Prostate gland (tissue), 2 donors: ENCODE measurements at places on chromosomes 6 and 20.

DNA sequence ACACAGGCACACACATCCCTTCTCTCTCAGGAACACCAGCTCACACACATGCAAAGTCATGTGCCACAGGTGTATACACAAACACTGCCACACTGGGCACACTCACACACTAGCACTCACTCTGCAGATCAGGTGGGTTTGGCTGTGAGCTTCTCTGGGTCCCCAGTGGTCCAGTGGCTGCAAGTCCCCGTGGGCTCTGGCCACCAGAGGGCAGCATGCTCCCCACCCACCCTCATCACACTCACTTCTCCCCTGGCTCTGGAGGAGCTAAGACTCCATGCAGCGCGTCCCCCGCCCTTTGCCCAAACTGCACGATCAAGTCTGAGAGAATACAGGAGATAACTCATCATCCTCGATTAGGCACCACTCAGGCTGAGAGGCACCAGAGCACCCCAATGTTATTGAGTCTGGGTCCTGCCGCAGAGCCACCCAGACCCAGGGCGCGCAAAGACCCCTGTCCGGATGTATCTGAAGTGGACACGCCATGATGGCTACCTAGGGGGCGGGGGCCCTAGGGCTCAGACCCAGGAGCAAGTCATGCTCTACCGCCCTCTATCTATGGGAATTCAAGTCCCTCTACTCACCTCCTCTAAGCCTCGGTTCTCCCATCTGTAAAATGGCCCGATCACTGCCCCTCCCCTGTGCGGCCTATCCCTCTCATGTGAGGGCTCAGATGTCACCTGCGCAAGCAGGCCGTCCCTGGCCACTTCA lies 90.5 kb downstream of the GRM4 start:
- DNase-seq, result peak; percentile 39

GRCh38 chr6:125853756-125854155 lies 63.0 kb downstream of the NCOA7 start:
- no peak for DNase-seq

DNA sequence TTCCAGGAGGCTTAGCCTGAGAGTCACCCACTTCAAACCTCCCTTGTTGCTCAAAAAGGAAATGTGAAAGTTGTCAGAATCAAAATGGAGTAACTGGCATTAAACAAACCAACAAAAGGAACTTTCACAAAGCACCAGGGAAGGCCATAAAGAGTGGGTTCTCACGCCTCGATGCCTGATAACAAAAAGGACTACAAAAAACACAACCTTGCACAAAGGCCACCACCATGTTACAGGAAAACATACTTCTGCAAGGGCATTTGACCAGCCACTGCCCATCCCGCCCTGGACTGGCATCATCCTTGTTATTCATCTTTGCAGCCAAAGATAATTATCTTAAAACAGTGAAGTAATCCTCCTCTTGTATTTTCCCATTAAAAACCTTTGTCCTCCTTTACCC lies 34.8 kb downstream of the RNASET2 start:
- no peak for DNase-seq

DNA sequence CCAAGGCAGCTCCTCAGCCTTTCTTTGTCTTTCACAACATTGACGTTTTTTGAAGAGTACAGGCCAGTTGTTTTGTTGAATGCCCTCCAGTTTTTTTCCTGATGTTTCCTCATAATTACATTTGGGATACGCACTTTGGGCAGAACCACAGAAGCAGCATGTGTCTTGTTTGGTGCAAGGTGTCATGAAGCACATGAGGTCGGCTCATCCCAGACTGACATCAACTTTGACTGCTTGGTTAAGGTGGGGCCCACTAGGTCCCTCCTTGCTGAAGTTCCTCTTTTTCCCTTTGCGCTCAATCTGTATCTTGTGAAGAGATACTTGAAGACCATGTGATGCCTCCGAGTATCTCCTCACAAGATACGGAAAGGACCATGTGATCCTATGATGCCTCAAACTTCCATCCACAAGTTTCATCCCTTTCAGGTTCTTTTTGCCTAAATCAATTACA lies 10.5 kb downstream of the SNAI1 start:
- DNase-seq, result no peak

DNA sequence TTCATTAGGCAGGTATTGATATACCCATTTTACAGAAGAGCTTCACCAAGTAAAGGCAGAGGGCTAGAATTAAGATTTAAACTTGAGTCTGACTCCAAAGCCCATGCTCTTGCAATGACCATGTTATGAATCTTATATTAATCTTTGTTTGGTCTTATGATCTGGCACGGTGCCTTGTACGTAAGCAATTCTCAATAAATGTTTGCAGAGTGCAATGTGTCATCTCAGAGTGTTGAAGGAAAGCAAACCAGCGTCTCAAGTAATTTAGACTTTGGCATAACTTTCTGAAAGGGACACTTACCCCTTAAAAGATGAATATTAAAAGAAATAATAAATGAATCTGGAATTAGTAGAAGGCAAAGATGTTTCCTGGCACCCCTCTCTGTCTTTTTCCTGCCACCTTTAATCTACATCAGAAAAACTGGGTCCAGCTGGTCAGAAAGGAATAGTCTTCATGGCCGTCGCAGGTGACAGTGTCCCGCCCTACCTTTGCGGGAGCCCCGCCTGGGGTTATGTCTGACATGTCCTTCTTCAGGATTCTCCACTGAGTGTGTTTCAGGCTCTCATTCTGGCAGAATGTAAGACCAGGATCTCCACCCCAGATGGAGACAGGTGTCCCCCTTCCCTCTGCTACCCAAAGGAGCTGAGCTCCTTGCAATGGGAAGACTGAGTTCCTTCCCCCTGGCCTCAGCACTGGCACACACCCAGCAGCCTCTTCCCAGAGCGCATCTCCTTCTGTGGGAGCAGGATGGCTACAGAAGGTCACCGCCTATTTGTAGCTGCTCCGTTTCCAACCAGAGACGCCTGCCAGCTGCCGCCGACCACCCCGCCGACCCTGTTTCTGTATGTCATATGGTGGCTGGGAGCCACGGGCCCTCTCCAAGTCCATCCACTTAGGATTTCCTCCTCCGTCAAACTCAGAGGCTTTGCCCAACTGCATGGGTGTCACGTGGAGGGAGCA lies 266.3 kb upstream of the ECI2 start:
- DNase-seq, result no peak

DNA sequence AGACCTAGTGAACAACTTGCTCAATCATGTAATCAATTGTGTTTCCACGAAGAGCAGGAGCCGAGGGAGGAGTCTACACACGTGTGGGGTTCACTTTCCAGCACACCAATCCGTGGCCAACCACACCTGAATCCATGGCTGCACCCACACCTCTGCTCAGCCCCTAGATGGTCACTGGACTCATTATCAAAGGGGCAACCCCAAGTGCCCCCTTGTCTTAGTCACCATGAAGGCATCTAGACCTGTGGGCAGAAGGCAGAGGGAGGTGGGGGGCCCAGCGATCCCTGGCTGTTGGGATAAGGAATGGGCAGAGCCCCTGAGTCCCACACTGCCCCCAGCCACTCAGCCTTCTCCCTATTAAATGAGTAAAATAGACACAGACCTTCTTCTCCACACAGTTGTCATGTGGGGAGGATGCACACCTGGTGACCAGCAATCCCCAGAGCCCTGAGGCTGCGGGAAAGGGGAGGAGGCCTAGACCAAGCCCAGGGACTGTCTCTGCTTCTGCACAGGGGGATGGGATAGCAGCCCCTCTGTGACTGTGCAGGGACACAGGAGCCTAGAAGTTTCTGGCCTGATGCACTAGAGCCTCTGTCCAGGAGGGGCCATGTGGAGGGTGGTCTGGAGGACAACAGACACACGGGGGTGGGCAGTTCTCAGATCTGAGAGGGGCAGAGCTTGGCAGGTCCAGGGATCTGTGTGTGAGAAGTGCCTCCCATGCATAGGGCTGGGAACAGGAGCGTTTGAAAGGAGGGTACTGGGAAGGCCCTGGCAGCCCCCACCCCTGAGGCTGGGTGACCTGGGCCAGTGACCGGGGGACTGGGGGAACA lies 1.9 kb upstream of the RAET1L start:
- no peak for DNase-seq

DNA sequence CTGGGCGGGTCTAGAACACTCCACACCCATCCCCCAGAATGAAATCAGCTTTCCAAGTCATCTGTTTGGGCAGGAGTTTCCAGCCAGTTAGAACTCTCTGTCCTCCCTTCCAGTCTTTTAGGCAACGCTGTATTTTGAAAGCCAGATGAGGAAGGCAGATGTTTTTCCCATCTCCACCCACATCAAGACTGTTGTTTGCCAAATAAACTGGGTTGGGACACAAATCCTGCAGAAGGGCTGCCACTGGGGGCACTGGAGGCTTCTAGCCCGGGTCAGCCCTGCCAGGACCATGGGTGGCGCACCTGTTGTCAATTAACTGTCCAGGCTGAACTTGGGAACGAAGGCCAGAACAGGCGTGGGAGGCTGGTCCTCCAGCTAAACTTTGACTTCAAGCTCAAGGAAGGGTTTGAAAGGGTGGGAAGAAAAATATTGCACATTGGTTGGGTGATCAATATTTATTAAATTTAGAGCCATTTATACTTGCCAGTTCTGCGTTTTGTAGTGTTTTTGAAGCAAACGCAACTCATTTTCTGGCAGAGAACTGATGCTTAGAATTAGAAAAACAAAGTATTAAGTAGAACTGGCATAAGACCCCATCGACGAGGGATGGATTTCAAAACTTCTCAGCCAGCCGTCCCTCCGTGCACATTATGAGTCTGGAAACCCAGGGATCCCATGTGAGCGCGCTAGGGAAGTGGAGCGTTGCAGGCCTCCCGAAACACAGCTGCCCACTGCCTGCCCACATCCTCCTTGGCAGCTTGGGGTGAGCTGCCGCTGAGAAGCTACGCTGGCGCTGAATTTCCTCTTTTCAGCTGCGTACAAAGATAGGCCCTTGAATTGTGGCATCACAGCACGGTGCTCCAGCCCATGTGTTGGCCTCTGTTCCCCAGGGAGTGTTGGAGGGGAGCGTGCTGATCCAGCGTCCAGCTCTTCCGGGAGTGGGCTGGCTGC lies 297.4 kb downstream of the QKI start:
- no peak for DNase-seq

DNA sequence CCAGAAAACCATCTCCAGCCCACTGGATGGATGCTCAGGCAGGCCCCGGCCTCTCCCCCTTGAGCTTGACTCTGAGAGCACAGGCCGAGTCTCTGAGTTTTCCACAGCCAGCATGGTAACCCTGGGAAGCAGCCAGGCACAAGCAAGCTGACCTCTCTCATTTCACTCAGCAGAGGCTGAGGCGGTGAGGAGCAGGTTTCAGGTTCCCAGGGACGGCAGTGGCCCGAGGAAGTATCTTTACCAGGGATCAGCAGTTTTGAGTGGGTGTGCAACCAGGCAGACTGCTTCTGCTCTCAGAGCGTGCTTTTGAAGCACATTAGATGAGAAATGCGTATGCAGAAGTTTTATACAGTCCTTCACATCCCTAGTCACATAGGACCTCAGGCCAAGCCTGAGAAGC lies 12.6 kb downstream of the HCK start:
- DNase-seq, result no peak

DNA sequence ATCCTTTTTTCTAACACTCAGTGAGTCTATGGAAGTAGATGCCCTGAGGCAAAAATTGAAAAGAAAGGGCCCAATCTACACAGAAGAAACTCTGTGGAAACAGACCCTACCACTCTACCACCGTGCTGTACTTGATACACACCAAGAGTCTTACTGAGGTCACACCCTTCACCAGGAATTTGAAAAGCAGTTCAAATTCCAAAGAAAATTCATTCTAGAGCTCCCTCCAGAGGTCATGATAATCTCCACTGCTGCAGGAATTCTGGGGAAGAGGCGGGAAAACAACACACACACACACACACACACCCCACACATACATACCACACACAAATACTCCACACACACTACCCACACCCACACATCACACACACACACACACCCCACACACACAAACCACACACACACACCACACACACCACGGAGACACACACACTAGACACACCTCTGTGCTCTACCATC lies 336.8 kb downstream of the HDGFL1 start:
- DNase-seq, result no peak

GRCh38 chr20:39107741-39108140 lies 145.6 kb downstream of the DHX35 start:
- DNase-seq, result no peak

GRCh38 chr6:98295515-98296175 lies 538.7 kb upstream of the POU3F2 start:
- DNase-seq, result no peak

DNA sequence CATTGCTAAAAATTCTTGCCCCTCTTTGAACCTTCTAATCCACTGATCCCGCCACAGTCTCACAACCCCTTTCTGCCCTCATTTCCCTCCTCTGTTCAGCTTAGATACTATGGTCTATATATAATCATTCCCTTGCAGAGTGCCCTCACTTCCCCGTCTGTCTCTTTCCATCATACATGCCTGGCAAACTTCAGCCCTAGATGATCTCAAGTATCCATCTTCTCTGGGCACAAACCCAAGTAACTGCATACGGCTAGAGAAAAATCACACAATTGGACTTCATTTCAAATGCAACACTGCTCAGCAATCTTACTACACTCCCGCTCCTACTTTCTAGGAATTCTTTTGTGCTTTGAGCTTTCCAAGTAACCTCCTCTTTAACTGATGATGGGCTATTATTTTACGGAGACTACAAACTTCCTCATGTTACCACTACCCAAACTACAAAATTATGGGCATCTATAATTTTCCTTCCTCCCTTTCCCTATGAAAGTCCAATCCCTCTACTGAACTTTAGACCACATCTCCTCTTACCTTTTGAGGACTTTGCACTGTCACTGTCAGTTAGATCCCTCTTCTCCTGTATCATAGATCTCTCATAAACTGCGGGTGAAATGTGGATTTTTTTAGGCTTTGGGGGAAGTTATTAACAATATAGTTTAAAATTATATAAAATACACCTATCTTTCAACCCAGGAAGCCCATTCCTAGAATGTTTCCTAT lies 135.6 kb downstream of the BTBD9 start:
- DNase-seq, result no peak

DNA sequence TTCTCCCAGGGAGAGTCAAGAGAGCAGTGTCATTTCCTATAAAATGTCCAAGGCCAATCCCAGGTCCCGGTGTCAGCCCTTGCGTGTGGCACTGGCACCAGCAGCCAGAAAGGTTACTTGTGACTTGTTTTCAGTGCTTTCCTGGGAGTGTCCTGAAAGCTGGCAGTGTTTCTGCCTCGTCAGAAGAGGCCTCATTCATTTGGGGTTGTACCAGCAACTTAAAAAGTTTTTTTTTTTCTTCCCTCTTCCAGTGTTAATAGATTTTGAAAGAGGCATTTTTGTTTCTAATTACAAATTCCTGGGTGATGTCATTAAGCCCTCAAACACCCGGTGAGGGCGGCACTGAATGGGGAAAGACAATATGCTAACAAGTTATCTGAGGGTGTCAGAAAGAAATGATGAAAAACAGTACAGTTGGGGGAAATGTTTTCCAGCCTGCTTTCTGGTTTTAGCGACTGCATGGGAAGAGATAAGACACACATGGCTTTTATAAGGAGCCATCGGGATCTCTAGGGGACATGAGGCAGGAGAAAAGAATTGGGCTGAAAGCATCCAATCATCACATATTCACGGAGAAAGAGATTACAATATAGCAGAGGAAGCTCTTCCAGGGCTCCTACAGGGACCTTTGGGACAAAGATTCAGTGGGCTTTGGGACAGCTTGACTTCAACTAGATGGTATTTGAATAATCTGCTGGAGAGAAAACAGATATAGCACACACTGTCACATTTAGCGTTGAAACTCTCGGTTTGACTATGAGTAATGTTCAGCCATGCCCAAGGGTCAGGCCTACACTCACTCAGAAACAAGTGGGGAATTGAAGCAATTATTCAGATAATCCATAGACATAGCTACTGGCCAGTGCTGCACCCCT lies 153.0 kb downstream of the BCAS1 start:
- DNase-seq, result peak; percentile 44

GRCh38 chr6:84059082-84059481 lies 25.5 kb downstream of the MRAP2 start:
- DNase-seq, result no peak
